ENCODE measurements at places on chromosomes 1 and 21.

DNA sequence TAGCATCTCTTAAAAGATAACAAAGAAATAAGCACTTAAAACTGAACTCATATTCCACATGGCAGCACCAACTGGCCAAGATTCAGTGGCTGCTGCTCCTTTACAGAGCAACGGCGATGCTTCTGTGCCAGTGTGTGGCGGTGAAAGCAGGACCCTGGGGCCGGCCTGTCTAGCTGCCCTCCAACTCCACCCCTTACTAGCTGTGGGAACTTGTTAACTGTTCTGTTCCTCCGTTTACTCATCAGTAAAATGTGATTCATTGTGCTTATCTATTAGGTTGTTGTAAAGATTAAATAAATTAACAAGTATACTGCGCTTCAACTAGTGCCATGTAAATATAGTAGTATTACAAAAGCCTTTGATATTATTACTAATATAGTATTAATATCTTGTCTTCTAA, 133.2 kb downstream of the GDAP2 start:
- no peak for DNase-seq

GRCh38 chr1:172727956-172728603, 69.2 kb downstream of the FASLG start:
- peak; percentile 72 for DNase-seq

- no peak for DNase-seq
Measured at GRCh38 chr1:47205918-47206317, 16.1 kb upstream of the PDZK1IP1 start.

- no peak for DNase-seq
Measured at GRCh38 chr1:36608272-36608671, 125.6 kb upstream of the CSF3R start.

GRCh38 chr1:227941509-227942020, 6.2 kb downstream of the WNT9A start:
- no peak for DNase-seq

DNA sequence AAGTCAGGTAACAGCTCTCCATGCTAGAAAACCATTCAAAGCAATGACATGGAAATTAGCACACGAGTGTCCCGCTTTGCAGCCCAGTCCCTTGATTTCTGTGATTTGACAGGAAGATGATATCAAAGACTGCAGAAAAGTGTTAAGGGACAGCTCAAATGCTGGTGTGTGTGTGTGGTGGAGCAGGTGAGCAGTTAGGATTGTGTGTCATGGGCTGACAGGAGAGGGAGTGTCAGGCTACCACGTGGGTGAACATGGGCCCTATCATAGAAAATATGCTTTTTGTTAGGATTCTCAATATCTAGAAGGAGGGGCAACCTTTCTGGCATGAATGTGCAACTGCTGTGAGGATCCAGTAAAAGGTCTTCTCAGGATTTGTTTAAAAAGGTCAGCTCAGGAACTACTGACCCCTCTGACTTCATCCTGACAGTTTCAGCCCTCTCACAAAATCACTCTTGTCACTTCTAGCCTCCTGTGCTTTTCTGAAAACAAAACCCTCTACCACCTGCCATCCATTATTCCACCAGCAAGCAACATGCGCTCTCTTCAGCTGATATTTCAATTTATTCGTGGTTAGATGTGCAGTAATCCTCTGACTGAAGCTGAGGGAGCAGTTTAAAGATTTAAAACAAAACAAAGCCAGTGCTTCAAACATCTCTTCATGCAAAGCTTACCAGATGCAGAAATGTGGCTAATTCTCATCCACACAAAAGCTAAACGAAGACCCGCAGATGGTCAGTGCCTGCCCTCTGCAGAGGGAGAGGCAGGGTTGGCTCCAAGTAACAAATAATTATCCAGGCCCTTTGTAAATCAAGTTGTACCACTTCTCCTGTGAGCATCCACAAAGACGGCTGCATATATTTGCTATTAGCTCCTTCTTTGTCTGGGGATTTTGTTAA, 397.9 kb downstream of the PTBP2 start:
- no peak for DNase-seq

GRCh38 chr1:18927082-18927653, 24.8 kb upstream of the ALDH4A1 start:
- DNase-seq, result peak; percentile 47

All from CD4-positive, alpha-beta T cell treated with Interferon alpha-2 for 1 hour (primary cell).